A549 treated with ZK216348 at 1 μM for 4 hours (cell line): ENCODE measurements at places on chromosomes 1 and 21. TPM values are rescaled to one million over a fixed set of nuclear protein-coding genes. Genes with fewer than 3 reads are reported as not detected.

The CRP gene
- not detected in 5 replicates for total RNA-seq

The FCRLB gene
- 1.1 to 2.0 TPM (median 1.8 TPM) in 5 replicates for total RNA-seq

The SLC45A1 gene
- 3.7 to 9.5 TPM (median 8.6 TPM) in 5 replicates for total RNA-seq

The CSF3R gene
- total RNA-seq: not detected in 5 replicates

The AJAP1 gene
- total RNA-seq: not detected in 5 replicates

The VCAM1 gene
- total RNA-seq: 0.06 TPM in 1 of 5 replicates, not detected in the others

The SPRR3 gene
- total RNA-seq: not detected in 5 replicates

The TMIGD3 gene
- total RNA-seq: not detected in 5 replicates

The FCRL6 gene
- not detected in 5 replicates for total RNA-seq

The XCL1 gene
- total RNA-seq: not detected in 5 replicates

The HAO2 gene
- total RNA-seq: not detected in 5 replicates

The MANEAL gene
- 20.8 to 26.9 TPM (median 25.3 TPM) in 5 replicates for total RNA-seq

The C1orf216 gene
- total RNA-seq: 11.6 to 15.8 TPM (median 14.4 TPM) in 5 replicates

The C4BPA gene
- total RNA-seq: 0.33 to 0.86 TPM (median 0.78 TPM) in 5 replicates

The PLEKHN1 gene
- total RNA-seq: 4.0 to 6.6 TPM (median 5.4 TPM) in 5 replicates

The ZFP69B gene
- total RNA-seq: 1.5 to 3.0 TPM (median 1.8 TPM) in 5 replicates

The OR2AK2 gene
- not detected in 5 replicates for total RNA-seq

The MYBPH gene
- not detected in 5 replicates for total RNA-seq

The ADAMTSL4 gene
- 2.2 to 6.3 TPM (median 4.8 TPM) in 5 replicates for total RNA-seq

The CRYBG2 gene
- 0.90 to 2.6 TPM (median 1.3 TPM) in 5 replicates for total RNA-seq

The TRIM17 gene
- not detected in 5 replicates for total RNA-seq

The BRDT gene
- not detected in 5 replicates for total RNA-seq

The WNT2B gene
- 0.08 to 0.29 TPM (median 0.22 TPM) in 5 replicates for total RNA-seq

The ANKRD65 gene
- total RNA-seq: 0.07 to 0.23 TPM in 2 of 5 replicates, not detected in the others
